Urinary bladder (tissue), 4 donors: ENCODE measurements at places on chromosomes 7 and 10. TPM values are rescaled to one million over a fixed set of nuclear protein-coding genes. Genes with fewer than 3 reads are reported as not detected.

Gene CACNB2
- total RNA-seq: 40.4 TPM

Gene PNLIPRP3
- total RNA-seq: not detected

Gene SEMA4G
- total RNA-seq: 1.2 TPM

Gene LLCFC1
- not detected for total RNA-seq

Gene INSIG1
- total RNA-seq: 72.2 TPM

Gene ZCCHC24
- total RNA-seq: 43.5 TPM

Gene RTKN2
- 12.2 TPM for total RNA-seq

Gene CNTNAP2
- total RNA-seq: 23.3 TPM

DNA sequence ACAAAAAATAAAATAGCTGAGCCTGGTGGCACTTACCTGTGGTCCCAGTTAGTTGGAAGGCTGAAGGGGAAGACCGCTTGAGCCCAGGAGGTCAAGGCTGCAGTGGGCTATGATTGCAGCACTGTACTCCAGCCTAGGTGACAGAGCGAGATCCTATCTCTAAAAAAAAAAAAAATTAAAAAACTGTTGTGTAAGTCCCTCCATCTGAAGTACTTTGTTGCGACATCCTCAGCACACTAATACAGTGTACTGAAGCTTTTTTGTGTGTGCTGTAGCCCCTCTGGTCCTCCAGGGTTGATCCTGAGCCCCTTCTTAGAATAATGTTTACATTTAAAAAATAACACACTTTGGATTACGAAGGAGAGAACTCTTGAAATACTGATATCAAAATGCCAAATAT is 71.3 kb downstream of the PFKFB3 start:
- no peak for DNase-seq

DNA sequence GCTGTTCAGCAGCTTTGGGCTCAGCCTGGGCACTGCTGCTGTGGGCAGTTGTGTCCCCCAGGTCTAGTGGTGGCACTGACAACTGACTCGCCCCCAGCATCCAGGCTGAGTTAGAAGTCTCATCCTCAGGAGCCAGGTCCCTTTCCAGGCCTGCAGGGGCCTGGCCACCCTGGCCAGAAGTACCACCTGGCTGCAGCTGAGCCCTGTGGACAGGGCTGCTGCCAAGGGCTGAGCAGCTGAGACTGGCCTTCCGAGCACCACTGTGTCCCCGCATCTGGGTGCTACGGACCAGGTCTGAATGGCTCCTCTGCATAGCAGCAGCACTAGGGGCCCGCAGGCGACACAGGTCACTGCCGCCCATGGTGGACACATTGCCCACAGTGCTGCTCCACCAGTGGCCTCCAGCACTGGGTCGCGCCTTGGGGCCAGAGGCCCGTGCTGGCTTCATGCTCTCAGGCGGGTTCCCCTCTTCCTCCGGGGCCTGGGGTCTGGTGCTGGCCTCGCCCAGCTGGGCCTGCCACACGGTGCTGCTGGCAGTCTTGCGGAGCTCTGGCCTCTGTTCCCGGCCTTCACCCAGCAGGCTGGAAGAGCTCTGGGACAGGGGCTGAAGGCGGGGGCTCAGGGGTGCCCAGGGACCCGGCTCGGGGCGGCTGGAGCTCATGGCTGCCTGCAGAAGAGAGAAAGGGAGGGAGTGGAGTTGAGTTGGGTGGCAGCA is 6.2 kb downstream of the GPRIN2 start:
- no peak for DNase-seq

- no peak for DNase-seq
These were observed 94.0 kb upstream of the CDCA7L start for GRCh38 chr7:22039670-22040069.

DNA sequence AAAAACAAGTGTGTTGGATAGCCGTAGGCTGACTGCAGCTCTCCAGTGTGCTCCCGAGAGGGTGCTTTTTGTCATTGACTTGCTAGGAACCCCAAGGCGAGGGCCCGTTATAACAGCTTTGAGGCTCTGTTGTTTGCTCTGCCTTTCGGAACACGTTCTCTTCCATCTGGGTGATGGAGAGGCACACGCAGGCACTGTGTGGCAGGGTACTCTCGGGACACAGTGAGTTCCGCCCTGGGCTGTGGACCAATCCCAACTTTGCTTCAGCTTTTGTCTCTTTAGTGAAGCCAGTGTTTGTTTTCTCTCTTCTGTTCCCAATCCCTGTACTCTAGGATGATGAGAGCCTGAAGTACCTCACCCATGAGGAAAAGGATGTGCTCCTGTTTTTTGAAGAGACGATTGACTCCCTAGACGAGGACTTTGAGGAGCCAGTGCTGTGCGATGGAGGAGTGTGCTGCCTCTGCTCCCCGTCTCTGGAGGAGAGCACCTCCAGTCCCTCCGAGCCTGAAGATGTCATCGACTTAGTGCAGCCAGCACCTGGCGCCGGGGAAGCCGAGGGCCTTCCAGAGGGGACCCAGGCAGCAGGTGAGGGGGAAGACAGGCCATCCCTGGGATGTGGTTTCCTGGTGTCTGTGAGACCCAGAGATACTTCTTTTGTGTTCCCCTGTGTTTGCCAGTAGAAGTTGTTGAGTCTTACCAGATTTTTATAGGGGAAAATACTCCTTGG is 43.2 kb downstream of the PROSER2 start:
- no peak for DNase-seq

DNA sequence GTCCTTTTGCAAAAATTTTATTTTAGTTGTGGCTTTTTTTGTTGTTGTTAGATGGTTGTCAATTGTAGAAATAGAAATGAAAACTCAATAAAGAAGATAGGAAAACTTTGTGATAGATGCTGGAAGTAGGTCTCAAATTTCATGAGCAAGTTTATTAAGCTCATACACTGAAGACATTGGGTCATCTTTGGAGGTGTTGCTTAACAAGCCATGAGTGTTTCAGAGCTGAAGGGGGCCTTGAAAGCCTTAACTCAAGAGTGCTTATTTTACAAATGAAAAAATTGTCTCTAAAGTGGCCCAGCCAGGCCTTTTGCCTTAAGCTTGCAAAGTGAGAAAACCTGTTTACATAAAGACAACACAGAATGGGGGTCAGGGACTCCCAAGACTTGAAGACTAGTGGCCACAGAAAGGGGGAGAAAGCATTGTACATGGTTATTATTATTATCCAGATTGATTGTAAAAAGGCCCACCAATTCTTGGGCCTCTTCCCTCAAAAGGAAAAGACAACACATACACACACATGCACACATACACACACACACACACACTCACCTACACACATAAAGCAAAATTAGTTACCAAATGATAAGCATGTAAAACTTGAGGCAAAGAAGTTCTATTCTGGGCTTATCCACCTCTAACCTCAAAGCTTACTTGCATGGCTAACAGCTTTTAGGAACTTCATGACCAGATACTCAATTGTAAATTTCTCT is 49.7 kb upstream of the GLCCI1 start:
- DNase-seq: no peak

GRCh38 chr7:115356999-115357702 is 435.3 kb downstream of the MDFIC start:
- no peak for DNase-seq

DNA sequence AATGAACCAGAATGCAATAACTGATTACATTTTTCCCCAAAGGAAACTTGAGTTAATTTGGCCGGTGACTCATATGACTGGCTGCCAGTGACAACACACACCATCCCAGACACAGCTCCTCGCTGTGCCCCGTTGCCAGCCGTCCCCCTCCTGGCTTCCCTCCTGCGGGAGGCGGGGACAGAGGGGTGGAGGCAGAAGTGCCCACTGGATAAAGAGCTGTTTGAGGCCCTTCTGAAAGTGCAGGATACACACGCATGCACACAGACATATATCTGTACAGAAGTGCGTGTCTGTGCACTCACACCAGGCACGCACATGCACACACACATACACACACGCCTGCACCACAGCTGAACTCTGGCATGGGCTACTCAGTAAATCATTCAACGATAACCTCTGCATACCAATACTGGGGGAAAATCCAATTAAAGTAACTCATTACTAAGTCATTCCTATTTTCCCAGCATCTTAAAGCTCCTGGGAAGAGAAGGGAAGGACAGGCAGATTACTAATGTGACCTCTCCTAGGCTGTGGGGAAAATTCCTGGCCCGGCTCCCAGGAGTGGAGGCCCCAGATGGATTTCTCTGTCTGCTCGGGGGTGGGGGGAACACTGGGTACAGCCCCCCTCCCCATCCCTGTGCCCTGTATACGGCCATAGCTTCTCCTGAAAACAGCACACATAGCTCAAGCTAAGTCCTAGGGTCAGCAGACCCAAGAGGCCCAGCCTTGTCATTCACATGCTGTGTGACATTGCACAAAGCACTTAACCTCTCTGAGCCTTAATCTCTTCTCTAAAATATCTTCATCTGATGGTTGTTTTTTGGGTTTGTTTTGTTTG is 52.3 kb upstream of the MYL10 start:
- DNase-seq: peak; percentile 48

GRCh38 chr10:12432402-12433189 is 83.2 kb downstream of the CAMK1D start:
- no peak for DNase-seq

DNA sequence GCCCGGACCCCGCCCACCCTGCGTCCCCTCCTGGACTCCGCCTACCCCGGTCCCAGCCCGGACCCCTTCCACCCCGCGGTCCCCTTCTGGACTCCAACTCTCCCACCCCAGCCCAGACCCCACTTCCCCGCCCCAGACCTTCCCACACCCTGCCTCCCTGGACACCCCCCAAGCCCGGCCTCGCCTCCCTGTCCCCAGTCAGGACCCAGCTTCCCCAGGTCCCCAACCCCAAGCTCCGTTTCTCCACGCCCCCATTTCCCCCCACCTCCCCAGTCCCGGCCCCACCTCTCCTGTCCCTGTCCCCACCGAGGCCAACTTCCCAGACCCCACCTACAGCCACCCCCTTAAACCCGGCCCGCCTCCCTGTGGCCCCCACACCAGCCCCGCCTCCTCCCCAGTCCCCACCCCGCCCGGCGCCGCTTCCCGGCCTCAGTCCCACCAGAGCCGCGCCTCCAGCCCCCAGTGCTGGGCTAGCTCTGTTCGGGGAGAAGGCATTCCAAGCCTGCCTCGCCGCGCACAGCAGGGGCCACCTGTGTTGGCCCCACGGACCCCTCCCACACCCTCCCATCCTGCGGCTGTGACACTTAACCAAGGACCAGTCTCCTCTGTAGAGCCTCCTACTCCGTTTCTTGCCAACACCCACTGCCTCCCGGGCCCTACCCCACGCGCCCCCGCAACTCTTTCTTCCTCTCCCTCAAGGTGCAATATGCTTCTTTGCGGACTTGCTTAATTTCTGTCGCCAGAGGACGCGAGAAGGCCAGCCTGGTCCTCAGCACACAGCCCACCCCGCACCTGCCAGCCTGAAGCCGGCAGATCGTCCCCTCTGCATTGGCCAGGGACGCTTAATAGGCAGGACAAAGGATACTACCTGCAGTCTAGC is 736 bp upstream of the ITIH5 start:
- no peak for DNase-seq

DNA sequence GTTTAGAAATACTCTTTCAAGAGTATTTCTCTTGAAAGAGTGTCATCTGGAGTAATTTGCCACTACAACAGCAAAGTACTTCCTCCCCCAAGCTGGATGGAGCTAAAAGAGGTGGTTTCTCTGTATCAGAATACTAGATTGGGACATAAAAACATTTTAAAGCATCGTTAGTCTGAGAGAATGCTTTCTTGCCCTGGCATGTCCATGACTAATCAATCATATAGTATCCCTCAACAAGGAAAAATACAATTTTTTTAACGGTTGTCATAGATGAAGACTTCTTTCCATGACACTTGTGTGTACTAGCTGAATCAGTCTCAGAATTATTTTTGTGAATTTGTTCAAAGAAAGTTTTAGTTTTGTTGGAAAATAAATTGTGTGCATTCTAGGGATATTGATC is 237.9 kb downstream of the NEBL start:
- no peak for DNase-seq

GRCh38 chr10:43809211-43809930 is 160.7 kb upstream of the ZNF32 start:
- DNase-seq: no peak
